Cardiac septum (tissue), 1 donor: ENCODE measurements at places on chromosomes 4 and X. TPM values are rescaled to one million over a fixed set of nuclear protein-coding genes. Genes with fewer than 3 reads are reported as not detected.

The RBM46 gene
- total RNA-seq: 0.13 TPM

- DNase-seq: no peak
These were observed 21.2 kb downstream of the PCGF3 start for GRCh38 chr4:726838-727237.

DNA sequence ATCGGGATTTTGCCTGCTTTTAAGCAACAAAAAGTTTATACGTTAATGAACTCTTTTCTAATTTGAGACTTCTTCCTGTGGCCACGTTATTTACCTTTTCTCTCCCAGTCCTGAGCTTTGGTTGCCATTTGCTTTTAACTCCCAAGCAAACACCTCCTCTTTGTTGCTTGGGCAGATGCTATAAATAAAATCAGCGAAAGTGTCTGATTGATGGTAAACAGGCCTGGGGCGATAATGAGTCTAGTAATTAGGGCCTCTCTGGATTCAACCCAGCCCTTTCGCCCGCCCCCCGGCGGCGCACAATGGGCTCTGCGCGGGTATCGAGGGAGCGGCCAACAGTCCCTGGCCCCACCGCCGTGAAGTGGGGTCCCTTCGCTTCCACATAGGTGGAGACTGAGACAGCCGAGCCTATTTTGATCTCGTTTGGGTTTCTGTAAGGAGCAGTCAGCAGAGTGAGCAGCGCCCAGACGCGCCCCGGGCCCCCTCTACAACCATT, 790 bp downstream of the CLGN start:
- DNase-seq: no peak

The RASSF6 gene
- not detected for total RNA-seq

The AMBN gene
- total RNA-seq: not detected

DNA sequence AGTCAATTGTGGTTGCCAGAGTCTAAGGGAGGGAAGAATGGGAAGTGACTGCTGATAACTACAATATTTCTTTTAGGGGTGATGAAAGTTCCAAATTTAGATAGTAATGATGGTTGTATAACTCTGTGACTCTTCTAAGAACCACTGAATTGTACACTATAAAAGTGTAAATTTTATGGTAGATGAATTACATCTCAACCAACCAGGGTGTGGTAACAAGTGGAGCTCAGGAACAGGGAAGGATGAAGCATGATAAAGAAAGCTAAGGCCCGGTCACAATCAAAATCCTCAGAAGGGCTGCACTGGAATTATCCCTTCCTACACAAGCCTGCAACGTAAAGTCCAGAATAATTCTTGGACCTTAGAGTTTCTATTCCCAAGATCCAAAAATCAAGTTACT, 143.2 kb downstream of the PPARGC1A start:
- no peak for DNase-seq

The ETDA gene
- total RNA-seq: not detected

DNA sequence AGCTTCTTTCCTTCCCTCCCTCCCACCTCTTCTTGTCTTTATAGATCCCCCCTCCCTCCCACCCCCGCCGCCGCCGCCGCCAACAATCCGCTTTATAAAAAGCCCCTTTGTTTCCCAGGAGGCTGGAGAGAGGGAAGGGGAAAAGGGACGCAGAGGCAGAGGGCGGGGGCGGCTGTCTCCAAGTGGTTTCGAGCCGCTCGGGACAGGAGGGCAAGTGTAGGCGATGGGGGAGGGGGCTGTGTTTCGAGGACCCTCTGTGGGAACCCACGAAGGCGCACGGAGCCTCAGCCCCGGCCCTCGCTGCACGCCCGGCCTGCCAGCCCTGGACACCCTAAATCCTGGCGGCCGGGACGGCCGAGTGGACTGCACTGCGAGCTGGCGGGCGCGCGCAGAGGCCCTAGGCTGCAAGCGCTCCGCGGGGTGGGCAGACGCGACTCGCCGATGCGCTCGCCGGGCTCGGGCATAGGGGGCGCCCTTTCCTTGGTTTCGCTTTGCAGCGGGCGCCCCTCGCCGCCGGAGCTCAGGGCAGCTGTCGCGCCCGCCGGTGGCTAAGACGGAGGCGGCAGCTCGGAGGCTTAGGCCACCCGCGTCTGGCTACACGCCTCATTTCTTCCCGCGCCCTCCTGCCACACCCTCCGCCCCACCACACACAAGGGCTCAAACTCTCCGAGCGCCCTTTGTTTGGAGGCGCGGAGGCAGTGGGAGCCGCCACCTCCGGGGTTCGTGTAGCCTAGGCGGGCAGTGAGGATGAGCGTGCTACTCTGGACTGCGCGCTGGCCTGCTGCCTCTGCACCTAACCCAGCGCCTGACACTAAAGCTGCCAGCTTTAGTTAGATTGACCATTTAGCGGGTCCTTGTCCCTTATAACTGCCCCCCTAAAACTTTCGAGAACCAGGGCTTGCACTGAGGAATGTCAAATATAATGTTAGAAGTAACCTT, 2.2 kb downstream of the MAMLD1 start:
- peak; percentile 87 for DNase-seq

DNA sequence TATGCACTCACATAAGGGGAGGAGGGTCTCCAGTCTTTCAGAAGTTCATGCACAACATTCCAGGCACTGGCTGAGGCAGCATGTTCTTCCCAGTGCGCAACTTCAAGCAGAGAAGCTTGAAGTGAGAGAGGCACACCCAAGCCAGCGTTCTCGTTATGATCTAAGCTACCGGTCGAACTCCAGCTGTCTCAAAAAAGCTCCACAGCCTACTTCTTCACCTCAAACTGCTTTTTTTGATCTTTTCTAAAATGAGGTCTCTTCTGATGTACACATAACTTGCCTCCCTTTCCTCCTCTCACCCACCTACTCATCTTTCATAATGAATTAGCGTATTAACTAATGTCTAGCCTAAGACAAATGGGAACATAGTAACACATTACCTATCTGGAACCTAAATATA, 25.3 kb downstream of the GPC4 start:
- DNase-seq: no peak

The ASB9 gene
- 0.46 TPM for total RNA-seq

The PRKX gene
- total RNA-seq: 3.8 TPM

DNA sequence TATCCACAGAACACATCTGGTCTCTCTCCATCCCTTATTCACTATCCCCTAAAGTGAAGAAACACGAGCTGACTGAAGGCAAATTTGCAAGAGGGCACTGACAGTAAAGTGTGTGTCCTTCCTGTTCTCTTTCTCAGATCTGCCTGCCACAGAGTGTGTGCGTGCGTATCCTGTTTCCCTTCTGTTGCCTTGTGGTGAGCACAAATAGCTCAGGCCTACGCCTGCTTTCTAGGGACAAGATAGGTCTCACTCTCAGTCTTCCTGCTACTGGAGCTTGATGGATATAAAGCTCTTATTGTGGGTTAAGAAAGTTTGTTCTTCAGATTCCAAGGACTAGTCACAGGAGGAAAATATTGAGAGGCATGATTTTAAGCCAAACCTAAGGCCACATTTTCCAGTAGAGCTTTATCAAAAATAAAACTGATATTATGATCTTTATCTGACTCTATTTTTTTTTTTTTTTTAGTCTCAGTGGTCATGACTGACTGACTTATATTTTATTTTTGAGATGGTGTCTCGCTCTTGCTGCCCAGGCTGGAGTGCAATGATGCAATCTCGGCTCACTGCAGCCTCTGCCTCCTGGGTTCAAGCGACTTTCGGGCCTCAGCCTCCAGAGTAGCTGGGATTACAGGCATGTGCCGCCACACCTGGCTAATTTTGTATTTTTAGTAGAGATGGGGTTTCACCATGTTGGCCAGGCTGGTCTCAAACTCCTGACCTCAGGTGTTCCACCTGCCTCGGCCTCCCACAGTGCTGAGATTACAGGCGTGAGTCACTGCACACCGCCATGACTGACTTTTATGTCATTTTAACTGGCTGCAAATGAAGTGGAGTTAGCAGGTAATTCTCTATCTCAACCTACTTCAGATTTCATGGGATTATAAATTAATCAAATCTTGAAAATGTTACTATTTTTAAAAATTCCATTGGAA, 140.3 kb upstream of the SH3RF1 start:
- DNase-seq: no peak

DNA sequence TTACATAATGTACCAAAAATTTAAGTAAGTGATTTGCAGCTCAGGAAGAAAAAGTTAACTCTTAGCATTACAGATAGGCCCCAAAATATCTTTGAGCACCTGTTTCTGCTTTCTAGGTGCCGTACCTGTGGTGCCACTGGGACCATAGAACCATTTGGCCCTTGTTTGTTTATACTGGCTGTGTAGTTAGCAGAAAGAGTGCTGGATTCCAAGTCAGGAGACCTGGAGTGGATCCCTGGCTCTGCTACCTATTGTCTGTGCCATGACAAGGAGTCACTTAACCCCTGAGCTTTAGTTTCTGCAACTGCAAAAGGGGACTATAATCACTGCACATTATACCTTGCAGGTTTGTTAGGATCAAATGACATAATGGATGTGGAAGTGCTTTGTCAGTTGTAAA, 137.8 kb upstream of the GPR101 start:
- DNase-seq: no peak

DNA sequence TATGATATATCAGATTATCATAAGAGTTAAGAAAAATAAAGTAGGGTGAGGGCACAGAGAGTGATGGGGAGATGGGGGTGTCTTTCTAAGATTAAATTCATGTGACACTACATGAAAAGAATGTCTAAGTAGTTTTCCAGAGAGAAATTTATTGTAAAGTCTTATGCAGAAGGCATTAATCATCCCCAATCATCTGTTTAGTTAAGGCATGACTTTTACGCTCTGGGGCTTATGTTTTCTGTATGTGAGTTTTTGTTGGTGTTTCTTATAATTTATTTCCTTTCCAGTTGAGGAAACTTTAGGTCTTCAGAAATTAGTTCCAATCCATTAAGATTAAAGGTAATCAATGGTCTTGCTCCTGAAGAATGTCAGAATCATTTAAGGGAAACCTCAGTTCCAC, 383.0 kb upstream of the GALNT7 start:
- no peak for DNase-seq

GRCh38 chrX:99719140-99719539, 690.9 kb downstream of the PCDH19 start:
- DNase-seq: no peak

The UNC5C gene
- 1.7 TPM for total RNA-seq
